NCI-H526 treated with DMSO at 0.1 percent for 48 hours (cell line): ENCODE measurements at places on chromosomes 11 and 22.

DNA sequence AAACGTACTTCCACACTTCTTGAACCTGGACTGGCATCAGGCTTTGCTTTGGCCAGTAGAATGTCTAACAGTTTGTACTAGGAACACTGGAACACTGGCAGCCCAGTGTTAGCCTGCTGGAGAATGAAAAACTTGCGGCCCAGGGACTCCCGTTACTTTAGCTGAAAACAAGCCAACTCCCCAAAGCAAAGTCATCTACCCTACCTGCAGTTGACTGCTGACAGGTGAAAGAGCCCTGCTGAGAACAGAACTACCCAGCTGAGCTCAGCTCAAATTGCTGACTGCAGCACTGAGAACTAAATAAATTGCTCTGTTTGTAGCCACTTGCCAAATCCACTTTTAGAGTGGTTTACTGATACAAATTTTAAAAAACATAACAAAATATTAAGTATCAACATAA, 342.5 kb downstream of the LRRC4C start:
- DNase-seq: no peak

- no peak for DNase-seq
These were observed 9.9 kb upstream of the CELSR1 start for GRCh38 chr22:46547179-46547882.

- no peak for DNase-seq
These were observed 1.9 kb upstream of the MMP1 start for GRCh38 chr11:102799681-102800340.

GRCh38 chr11:45737056-45737455, 67.9 kb upstream of the SLC35C1 start:
- DNase-seq: no peak

DNA sequence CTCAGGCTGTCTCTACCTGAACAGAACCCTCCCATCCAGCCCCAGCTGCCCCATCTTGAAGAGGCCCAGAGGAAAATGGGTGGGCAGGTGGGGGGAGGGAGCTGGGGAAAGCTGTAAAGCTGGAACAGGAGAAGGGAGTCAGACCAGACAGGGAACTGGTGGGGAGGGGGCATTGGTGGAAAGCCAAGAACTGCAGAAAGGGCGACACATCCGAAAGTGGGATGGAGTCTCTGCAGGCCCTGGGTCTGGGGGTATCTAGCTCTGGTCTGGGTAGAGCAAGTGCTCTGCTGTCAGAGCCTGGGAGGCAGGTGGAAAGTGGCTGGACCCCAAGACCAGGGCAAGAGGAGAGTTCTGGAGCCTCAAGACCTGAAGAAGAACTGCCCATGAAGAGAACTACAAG, 7.7 kb downstream of the TMPRSS13 start:
- no peak for DNase-seq

DNA sequence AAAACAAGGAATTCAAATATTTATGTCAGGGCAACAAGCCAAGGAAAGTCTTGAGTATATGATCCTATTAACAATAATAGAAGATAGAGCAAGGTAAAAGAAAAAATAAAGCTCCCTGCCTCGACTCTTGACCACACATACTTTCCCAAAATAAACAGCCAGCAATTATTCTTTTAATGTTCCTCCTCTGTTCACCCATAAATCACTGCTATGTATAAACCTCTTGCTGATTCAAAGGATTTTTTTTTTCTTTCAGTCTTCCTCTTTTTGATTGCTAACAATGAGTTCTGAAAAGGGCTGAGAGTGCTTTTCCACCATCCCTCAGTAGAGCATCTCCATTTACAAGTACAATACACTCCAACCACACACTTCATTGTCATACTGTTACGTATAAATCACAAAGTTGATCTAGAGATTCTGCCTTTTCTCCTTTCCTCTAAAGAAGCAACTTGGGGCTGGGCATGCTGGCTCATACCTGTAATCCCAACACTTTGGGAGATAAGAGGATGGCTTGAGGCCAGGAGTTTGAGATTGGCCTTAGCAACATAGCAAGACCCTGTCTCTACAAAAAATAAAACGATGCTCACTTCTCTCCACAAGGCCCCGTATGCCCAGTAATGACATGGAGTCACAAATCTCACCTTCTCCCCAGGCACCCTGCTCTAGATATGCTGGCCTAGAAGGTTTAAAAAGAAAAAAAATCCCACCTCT, 24.0 kb downstream of the RAB30 start:
- no peak for DNase-seq
